Right ventricle myocardium inferior (tissue), 1 donor: ENCODE measurements at places on chromosomes 3 and 15. TPM values are rescaled to one million over a fixed set of nuclear protein-coding genes. Genes with fewer than 3 reads are reported as not detected.

DNA sequence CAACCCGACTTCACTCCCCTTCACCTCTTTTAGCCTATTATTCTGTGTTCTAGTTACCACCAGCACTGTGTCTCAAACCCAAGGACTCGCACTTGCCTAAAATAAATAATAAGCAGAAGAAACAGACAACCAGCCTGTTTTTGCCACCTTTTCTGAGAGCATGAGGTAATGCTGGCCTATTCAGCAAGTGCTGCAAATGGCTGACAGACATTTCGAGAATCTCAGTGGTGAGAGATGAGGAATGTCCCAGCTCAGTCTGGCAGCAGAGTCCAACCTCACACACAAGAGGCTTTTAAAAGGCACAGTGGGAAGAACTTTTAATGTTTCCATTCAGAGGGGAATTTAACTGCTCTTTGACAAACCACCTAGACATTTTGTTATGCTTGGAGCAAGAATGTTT, 143.3 kb upstream of the GMNC start:
- no peak for DNase-seq

DNA sequence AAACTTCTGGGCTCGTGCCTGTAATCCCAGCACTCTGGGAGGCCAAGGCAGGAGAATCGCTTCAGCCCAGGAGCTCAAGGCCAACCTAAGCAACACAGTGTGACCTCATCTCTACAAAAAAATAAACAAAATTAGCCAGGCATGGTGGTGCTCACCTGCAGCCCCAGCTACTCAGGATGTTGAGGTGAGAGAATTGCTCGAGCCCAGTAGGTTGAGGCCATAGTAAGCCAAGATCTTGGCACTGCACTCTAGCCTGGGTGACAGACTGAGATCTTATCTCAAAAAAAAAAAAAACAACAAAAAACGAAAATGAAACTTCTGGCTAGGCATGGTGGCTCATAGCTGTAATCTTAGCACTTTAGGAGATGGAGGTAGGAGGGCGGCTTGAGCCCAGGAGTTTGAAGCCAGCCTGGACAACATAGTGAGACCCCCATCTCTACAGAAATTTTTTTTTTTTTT, 53.7 kb downstream of the PIK3CB start:
- DNase-seq: no peak

DNA sequence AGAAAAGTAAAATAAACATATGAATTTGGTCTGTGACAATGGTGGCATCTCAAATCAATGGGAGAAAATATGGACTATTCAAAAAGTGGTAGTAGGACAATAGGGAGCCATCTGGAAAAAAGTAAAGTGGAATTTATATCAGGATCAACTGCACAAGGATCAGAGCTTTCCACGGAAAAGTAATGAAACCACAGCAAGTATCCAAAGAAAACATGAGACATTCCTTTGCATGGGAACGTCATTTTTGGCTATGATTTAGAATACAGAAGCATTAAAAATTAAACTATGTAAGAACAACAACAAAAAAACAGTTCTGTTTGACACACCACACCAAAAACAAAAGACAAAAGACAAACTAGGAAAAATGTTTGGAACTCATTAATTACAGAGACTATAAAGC, 18.7 kb downstream of the CRBN start:
- no peak for DNase-seq

ICE2 gene
- 21.9 TPM for total RNA-seq

DNA sequence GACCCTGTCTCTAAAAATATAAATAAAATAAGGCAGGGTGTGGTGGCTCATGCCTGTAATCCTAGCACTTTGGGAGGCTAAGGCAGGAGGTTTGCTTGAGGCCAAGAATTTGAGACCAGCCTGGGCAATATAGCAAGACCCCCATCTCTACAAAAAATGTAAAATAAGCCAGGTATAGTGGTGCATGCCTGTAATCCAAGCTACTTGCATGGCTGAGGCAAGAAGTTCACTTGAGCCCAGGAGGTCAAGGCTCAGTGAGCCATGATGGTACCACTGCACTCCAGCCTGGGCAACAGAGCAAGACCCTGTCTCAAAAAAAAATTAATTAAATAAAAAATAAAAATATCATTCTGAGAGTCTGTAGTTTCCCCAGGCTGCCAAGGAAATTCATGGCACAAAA, 4.1 kb upstream of the JAGN1 start:
- no peak for DNase-seq

DNA sequence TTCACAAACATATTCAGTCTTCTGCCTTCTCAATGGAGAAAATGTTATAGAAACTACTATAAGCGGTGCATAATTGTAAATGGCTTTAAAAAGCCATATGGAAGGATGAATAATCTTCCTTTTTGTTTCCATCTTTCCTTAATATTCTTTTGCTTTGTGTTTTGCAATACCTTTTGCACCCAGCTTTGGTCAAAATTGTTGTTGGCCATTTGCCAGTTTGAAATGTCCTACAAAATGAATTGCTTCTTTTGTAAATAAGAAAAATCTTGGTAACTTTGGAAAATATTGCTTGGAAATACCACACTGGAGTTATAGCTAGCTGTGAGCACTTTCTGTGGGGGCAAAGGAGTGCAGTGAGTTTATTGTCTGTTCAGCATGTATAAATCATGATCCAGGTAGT, 93.5 kb upstream of the NR2F2 start:
- DNase-seq: no peak

DNA sequence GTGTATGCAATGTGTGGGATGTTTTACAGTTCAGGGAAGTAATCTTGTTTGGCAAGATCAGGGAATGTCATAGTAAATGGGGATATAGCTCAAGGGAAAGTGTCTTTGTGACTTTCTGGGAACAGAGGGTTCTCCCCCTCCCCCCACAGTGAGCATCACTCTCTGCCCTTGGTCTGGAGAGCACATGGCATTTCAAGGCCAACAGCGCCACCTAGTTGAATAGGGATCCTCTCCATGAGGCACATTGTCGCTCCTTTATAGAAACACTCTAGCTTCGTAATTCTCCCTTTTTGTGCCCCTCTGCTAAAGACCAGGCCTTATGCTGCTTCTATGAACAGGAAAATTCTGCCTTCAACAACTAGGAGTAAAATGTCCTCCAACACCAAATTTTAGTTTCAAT, 37.1 kb upstream of the ARNT2 start:
- no peak for DNase-seq

GRCh38 chr3:42159706-42160472, 68.7 kb downstream of the TRAK1 start:
- DNase-seq: peak; percentile 71

SH3GL3 gene
- not detected for total RNA-seq

DNA sequence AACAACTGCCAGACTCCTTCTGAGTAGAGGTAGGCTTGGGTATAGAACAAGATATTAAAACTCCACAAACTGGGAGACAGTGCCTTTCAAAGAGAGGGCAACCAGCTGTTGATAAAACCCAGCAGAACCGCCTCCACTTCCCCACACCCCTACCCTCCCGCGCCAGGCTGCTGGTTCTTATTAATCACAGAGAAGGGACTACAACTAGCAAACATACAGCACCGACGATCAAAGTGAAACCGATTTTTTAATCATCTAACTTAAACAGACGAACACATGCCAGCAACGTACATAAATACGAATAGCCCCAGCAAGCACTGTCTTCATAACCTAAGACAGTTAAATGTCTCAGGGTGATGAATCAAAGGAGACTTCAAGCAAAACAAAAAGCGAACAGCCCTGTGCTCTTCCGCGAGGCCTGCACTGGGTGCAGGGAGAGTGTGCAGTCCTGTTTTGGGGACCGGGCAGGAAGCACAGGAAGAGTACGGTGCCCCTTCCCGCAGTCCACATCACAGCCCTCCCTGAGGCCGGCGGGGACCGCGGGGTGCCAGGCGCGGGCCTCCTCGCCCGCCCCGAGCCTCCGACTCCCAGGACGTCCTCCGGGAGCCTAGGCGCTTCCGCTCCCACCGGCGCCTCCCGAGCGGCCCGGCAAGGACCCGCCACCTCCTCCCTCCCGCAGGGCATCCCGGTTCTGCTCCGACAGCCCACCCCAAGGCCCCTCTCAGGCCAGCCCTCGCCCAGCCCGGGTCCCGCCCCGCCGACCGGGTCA, 75.1 kb upstream of the VGLL4 start:
- DNase-seq: peak; percentile 80

GRCh38 chr15:82062479-82063454, 16.9 kb upstream of the MEX3B start:
- no peak for DNase-seq

DNA sequence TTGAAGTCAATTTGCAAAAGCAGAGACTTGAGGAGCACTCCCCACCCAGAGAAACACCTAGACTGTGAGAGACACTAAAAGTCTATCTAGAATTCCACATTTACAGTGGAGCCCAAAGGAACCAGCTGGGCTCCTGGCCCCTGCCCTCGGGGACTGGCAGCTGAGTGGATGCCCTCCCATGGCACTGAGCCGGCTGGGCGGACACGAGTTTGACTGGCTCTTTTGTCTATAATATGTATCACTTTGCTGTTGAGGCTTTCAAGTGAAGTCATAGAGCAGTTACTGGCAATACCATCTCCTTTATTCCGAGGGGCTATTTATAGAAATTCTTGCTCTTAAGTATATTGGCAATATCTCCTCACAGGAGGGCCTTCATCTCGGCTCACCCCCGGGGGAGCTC, 65.8 kb upstream of the TNFAIP8L3 start:
- peak; percentile 53 for DNase-seq

KBTBD13 gene
- total RNA-seq: 8.4 TPM

AMIGO3 gene
- not detected for total RNA-seq

GRCh38 chr15:27058939-27059338, 88.0 kb downstream of the GABRG3 start:
- DNase-seq: no peak

IL20RB gene
- total RNA-seq: 0.43 TPM

DNA sequence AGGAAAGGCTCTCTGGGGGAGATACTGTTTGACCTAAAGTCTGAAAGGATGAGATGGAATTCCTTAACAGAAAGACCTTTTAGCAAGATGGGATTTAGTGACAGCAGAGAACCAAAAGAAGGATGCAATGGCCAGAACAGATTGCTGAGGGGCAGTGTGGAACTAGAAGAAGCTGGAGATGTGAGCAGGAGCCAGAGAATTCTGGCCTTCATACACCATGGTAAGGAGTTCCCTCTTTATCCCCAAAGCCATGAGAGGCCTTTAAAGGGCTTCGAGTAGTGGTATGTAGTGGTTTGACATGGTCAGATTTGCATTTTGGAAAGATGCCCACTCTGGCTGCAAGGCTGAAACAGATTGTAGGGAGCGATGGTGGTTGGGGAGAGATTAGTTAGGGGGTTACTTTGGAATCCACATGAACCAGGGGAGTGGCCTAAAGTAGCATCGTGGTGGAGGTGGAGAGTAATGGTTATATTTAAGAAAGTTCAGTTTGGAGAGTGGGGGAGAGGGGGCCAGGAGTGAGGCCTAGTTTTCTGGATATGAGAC, 34.0 kb upstream of the NPHP3 start:
- DNase-seq: no peak

DNA sequence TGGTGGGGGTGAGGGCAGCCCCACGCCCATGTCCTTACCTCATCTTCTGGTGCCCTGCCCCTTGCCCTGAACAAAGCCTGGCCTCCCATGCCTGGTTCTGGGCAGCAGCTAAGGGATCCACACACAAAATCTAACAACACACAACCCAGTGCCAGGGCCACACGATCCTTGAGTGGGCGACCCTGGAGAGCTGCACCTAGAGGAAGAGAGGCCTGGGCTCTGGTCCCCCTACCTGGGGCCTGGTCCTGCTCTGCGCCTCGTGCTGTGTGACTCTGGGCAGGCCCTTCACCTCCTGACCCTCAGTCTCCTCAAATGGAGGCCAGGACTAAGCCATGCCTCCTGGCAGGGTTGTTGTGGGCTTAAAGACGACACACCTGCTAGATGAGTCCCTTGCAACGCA, 20.0 kb upstream of the C3orf22 start:
- no peak for DNase-seq

GRCh38 chr3:50530001-50530970, 26.9 kb upstream of the CACNA2D2 start:
- DNase-seq: no peak

GRCh38 chr15:70632491-70633102, 130.8 kb downstream of the UACA start:
- no peak for DNase-seq

GRCh38 chr15:86840996-86841395, 761.3 kb downstream of the AGBL1 start:
- no peak for DNase-seq

GRCh38 chr3:122253581-122253980, 70.1 kb downstream of the CASR start:
- DNase-seq: no peak

FOXB1 gene
- total RNA-seq: not detected

DNA sequence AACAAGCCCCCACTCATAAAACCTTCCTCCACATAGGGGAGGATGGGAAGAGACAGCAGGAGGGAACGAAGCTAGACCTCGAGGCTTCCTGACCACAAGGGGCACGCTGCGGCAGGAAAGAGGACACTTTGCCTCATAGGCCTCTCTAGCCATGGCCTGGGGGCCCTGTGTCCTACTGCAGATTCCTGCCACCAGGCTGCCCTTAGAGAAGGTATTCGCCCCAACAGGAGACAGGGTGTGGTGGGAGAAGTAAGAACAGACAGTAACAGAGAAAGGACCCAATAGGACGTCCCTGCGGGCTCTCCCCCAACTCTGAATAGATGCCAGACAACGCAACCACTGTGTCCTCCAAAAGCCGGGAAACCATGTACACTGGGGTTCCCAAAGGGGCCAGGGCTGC, 36.8 kb downstream of the ADCY5 start:
- peak; percentile 63 for DNase-seq

- DNase-seq: peak; percentile 85
Observed at GRCh38 chr15:83207660-83208366, at the start of gene HDGFL3. TSS of gene HDGFL3 (minus strand) at chr15:83207823. CDS start at chr15:83207414, 409 bp downstream.

- DNase-seq: no peak
Observed at GRCh38 chr3:32282578-32283154, 44.2 kb downstream of the CMTM8 start.

GOLGA6A gene
- not detected for total RNA-seq

- no peak for DNase-seq
Observed at GRCh38 chr3:26099692-26100091, 309.8 kb downstream of the OXSM start.

DNA sequence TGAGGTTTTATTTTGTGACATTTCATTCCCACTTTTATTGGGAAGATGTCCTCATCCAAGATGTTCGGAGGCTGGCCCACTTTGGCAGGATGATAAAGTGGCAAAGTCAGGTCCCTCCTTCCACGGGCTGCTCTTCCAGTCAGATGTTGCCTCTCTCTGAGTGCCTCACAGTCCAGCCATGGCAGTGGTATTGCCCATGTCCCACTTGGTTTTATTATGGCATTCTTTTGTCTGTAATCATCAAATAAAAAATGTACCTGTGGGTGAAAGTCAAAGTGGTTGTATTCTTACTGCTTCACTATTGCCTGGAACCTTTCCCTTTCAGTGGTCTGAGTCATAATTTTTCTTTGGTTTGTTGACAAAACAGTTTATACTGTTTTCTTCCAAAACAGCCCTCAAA, 20.2 kb downstream of the ARNT2 start:
- no peak for DNase-seq

- no peak for DNase-seq
Observed at GRCh38 chr3:136624894-136625815, 127.0 kb downstream of the STAG1 start.
